ENCODE measurements at places on chromosomes 5 and 9. TPM values are rescaled to one million over a fixed set of nuclear protein-coding genes. Genes with fewer than 3 reads are reported as not detected.

CATSPER3 gene
- 0.99 TPM for total RNA-seq

ROPN1L gene
- not detected for total RNA-seq

ERBIN gene
- 101 TPM for total RNA-seq

IPO11 gene
- 48.9 TPM for total RNA-seq

PCDHB4 gene
- 2.2 TPM for total RNA-seq

FBP1 gene
- 231 TPM for total RNA-seq

SMIM23 gene
- not detected for total RNA-seq

BTNL8 gene
- total RNA-seq, result not detected

PPP3R2 gene
- total RNA-seq, result not detected

DPYSL3 gene
- 130 TPM for total RNA-seq

CAMLG gene
- total RNA-seq, result 19.8 TPM

PCDHB15 gene
- 4.3 TPM for total RNA-seq

Data from ureter (tissue), 1 donor.